ENCODE measurements at places on chromosomes 5 and 9. TPM values are rescaled to one million over a fixed set of nuclear protein-coding genes. Genes with fewer than 3 reads are reported as not detected.

GRCh38 chr5:78530342-78531096, 118.1 kb downstream of the LHFPL2 start:
- no peaks in the 10 kb centered on the region for H3K36me3 ChIP-seq
- no peaks in the 10 kb centered on the region for H3K27me3 ChIP-seq
- H3K27ac ChIP-seq: peak overlapping the region; percentile 99
- peaks cover 66% of the 10 kb centered on the region for H3K4me1 ChIP-seq
- no peak overlapping the region for H3K4me3 ChIP-seq

DNA sequence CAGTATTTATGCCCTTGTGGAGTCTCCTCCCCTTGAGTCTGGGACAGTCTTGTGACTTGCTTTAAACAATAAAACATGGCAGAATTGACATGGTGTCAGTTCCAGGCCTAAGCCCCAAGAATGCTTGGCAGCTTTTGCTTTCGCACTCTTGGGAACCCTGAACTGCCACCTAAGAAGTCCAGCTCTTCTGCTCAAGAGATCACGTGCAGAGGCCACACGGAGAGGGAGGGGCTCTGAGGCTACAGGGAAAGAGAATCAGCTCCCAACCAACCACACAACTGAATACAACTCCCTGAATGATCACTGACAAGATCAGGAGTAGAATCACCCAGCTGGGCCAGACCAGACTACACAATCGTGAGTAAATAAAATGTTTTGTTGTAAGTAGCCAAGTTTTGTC, 97.6 kb downstream of the MED27 start:
- peaks cover 17% of the 10 kb centered on the region for H3K4me1 ChIP-seq
- H3K36me3 ChIP-seq: no peaks in the 10 kb centered on the region
- no peak for DNase-seq
- no peak overlapping the region for H3K4me3 ChIP-seq

GRCh38 chr9:91905991-91906469, 44.0 kb downstream of the ROR2 start:
- peaks cover 9% of the 10 kb centered on the region for H3K27me3 ChIP-seq
- H3K4me3 ChIP-seq: peak overlapping the region; percentile 70
- no peak overlapping the region for H3K27ac ChIP-seq
- H3K36me3 ChIP-seq: no peaks in the 10 kb centered on the region
- peaks cover 3% of the 10 kb centered on the region for H3K4me1 ChIP-seq
- DNase-seq: no peak

- no peak overlapping the region for H3K4me3 ChIP-seq
- H3K27me3 ChIP-seq: no peaks in the 10 kb centered on the region
- peak overlapping the region; percentile 78 for H3K27ac ChIP-seq
- peak; percentile 73 for DNase-seq
These were observed 49.0 kb downstream of the ADAMTS2 start for GRCh38 chr5:179296150-179296821.

DNA sequence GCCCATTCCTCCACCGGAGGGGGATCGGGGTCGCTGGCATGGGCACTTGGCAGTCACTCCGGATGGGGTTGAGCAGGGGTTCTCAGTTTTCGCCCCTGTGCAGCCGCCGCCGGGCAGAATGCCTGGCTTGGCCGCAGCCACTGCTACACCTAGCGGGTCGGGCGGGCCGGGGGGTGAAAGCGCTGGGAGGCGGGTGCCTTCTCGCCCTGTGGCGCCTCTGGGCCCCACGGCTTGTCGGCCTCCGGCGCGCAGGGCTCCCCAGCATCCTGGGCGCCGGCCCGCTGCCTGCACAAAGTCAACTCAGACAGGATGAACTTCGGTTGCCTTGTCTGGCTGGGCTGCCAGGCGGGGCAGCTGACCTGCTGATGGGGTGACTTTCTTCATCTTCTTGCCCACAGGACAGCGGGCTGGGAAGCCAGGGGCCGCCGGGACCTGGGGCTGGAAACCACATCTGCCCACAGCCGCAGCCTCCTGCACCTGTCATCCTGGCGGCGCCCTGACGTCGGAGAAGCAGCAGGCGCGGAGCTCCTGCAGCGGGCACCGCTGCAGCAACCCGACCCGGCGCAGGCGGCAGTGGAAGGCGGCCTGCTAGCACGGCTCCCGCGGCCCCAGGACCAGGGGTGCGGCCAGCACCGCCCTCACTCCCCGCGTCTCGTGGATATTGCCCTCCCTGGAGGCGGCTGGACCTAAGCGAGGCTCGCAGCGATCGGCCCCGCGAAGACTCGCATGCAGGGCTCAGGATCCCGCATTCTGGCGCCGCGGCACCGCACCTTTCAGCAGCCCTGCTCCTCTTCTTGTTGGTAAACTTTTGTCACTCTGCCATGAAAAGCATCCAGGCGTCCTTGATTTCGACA, 1.3 kb upstream of the ANKRD18A start:
- no peaks in the 10 kb centered on the region for H3K4me1 ChIP-seq
- H3K4me3 ChIP-seq: no peak overlapping the region
- H3K36me3 ChIP-seq: no peaks in the 10 kb centered on the region
- peaks cover 49% of the 10 kb centered on the region for H3K27me3 ChIP-seq
- DNase-seq: peak; percentile 36
- no peak overlapping the region for H3K27ac ChIP-seq

GRCh38 chr5:123476731-123477130, 35.2 kb upstream of the CSNK1G3 start:
- no peak overlapping the region for H3K27ac ChIP-seq
- no peak for DNase-seq
- no peaks in the 10 kb centered on the region for H3K4me1 ChIP-seq
- H3K4me3 ChIP-seq: no peak overlapping the region
- no peaks in the 10 kb centered on the region for H3K36me3 ChIP-seq

- peaks cover 75% of the 10 kb centered on the region for H3K27me3 ChIP-seq
- H3K4me3 ChIP-seq: no peak overlapping the region
- H3K4me1 ChIP-seq: no peaks in the 10 kb centered on the region
These were observed 3.4 kb downstream of the PLEKHG4B start for GRCh38 chr5:95241-95980.

DNA sequence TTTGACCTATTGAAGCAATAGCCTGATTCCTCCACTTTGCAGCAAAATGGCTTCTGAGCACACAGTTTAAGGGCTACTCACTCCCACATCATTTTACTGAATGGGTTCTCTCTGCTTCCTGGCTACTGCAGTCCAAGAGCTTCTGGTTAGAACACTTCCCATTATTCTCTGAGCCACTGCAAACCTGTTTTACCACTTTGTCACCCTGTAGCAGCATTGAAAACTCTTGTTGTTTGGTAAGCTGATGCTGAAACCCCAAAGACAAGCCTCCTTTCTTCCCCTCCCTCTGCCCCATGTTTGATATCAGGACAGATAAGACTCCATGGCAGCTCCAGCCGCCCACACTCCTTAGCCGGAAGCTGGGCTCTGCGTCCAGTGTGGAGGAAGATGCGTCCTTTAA, 84.4 kb upstream of the RARS1 start:
- peaks cover 4% of the 10 kb centered on the region for H3K27me3 ChIP-seq
- H3K4me1 ChIP-seq: peaks cover 12% of the 10 kb centered on the region
- no peak overlapping the region for H3K27ac ChIP-seq
- no peak for DNase-seq
- no peaks in the 10 kb centered on the region for H3K36me3 ChIP-seq
- no peak overlapping the region for H3K4me3 ChIP-seq

DNA sequence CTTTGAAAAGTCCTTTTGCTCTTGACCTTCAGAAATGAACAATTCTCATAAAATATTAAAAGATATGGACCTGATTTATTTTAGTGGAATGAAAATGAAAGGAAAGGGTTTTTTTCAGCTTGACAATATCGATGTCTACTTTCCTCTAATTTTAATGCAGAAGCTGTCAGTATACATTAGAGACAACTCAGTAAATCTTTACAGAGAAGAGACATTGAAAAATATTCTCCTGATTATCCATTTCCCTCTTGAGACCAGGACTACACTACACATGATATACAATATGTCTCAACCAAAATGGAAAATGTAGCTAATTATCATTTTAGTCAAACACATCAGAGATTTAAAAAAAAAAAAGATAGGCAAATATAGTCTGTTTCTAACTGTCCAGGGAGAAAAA, 288.5 kb upstream of the NUDT12 start:
- peaks cover 26% of the 10 kb centered on the region for H3K4me1 ChIP-seq
- no peak for DNase-seq
- H3K27me3 ChIP-seq: no peaks in the 10 kb centered on the region
- peak overlapping the region; percentile 65 for H3K27ac ChIP-seq

DNA sequence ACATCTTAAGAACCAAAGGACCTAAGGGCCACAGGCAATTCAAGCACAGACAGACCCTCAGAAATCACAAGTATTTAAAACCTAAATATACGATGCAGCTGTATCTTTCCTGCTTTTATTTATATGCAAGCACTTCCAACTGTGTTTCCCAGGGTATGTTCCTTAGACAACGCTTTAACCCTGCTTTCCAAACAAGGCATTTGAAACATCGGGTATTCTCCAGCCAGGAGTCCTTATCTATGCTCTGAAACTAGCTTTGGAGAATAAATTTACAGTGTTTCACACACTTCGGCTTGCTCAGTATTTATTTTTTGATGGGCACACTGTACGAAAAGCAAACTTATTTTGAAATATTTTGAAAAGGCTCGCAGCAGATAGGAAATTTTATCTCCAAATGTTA, 13.5 kb downstream of the NR6A1 start:
- no peak overlapping the region for H3K27ac ChIP-seq
- no peak overlapping the region for H3K4me3 ChIP-seq
- no peaks in the 10 kb centered on the region for H3K36me3 ChIP-seq
- peaks cover 70% of the 10 kb centered on the region for H3K27me3 ChIP-seq
- peaks cover 13% of the 10 kb centered on the region for H3K4me1 ChIP-seq

GRCh38 chr5:134958755-134959154, 9.0 kb upstream of the CATSPER3 start:
- no peaks in the 10 kb centered on the region for H3K27me3 ChIP-seq
- no peak overlapping the region for H3K4me3 ChIP-seq
- H3K27ac ChIP-seq: no peak overlapping the region
- no peak for DNase-seq

GRCh38 chr9:110142868-110143481, 65.0 kb downstream of the C9orf152 start:
- DNase-seq: no peak
- peaks cover 56% of the 10 kb centered on the region for H3K4me1 ChIP-seq
- no peaks in the 10 kb centered on the region for H3K27me3 ChIP-seq
- H3K27ac ChIP-seq: peak overlapping the region; percentile 91

DNA sequence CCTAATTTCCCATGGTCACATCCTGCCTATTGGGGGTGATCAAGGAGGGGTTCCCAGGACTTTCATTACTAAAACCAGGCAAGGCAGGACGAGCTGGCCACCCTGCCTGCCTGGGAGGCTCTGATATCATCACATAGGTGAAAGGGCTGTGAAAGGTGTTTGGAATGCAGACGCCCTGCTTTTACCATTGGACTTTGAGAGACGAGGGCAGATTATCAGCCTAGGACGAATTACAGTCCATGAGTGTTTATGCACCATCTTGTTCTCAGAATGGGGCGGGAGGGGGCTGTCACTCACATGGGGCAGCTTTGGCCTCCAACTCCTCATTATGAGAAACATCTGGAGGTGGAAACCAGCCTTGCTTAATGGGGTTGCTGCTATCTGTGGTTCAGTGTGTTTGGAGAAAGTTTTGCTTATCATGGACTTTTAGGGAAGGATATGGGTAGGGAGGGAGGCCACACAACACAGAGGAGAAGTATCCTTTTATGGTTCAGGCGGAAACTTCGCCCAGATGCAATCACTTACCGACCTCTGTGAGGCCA, 69.8 kb upstream of the UBTD2 start:
- no peak overlapping the region for H3K27ac ChIP-seq
- H3K4me3 ChIP-seq: no peak overlapping the region
- H3K27me3 ChIP-seq: no peaks in the 10 kb centered on the region
- no peaks in the 10 kb centered on the region for H3K4me1 ChIP-seq

- H3K27ac ChIP-seq: peak overlapping the region; percentile 43
- no peaks in the 10 kb centered on the region for H3K27me3 ChIP-seq
- no peak overlapping the region for H3K4me3 ChIP-seq
These were observed 56.2 kb downstream of the DUSP1 start for GRCh38 chr5:172714491-172715420.

GRCh38 chr9:17315341-17315740, 180.5 kb downstream of the CNTLN start:
- H3K27me3 ChIP-seq: no peaks in the 10 kb centered on the region
- no peak for DNase-seq
- H3K36me3 ChIP-seq: no peaks in the 10 kb centered on the region
- no peak overlapping the region for H3K27ac ChIP-seq
- peaks cover 5% of the 10 kb centered on the region for H3K4me1 ChIP-seq
- no peak overlapping the region for H3K4me3 ChIP-seq

- no peaks in the 10 kb centered on the region for H3K4me1 ChIP-seq
- no peak for DNase-seq
- no peaks in the 10 kb centered on the region for H3K36me3 ChIP-seq
- H3K27ac ChIP-seq: no peak overlapping the region
- H3K4me3 ChIP-seq: no peak overlapping the region
- no peaks in the 10 kb centered on the region for H3K27me3 ChIP-seq
These were observed 389.0 kb upstream of the GRIA1 start for GRCh38 chr5:153101235-153102180.

- peak overlapping the region; percentile 61 for H3K4me3 ChIP-seq
- peak; percentile 99 for DNase-seq
- peaks cover 4% of the 10 kb centered on the region for H3K4me1 ChIP-seq
These were observed 20.3 kb downstream of the CCDC187 start for GRCh38 chr9:136283291-136284235.

- DNase-seq: no peak
- no peaks in the 10 kb centered on the region for H3K36me3 ChIP-seq
- H3K27ac ChIP-seq: no peak overlapping the region
- H3K4me3 ChIP-seq: no peak overlapping the region
- peaks cover 18% of the 10 kb centered on the region for H3K4me1 ChIP-seq
These were observed 23.0 kb upstream of the ECM2 start for GRCh38 chr9:92558612-92559374.

DNA sequence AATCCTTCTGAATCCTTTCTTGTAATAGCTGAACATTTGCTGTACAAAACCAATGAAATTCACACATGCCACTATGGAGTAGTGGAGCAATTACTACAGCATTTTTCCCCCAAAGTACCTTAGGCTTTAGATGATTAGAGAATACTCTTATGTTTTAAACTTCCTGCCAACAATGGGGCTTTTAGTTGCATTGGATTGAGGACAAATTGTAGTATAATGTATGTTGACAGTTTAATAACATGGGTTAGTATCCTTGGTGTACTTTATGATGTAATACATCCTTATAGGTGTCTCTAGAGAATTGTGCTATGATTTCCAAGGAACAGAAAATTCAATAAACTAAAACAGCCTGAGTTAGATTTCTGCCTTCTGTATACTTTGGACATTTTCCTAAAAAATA, 422.7 kb upstream of the GRAMD2B start:
- H3K4me1 ChIP-seq: peaks cover 42% of the 10 kb centered on the region
- H3K27me3 ChIP-seq: no peaks in the 10 kb centered on the region
- DNase-seq: peak; percentile 17
- no peak overlapping the region for H3K27ac ChIP-seq
- no peaks in the 10 kb centered on the region for H3K36me3 ChIP-seq
- H3K4me3 ChIP-seq: no peak overlapping the region

Gene NME5
- 5.9 TPM for total RNA-seq

Gene RELL2
- total RNA-seq: 5.1 TPM

Gene UBAP2
- 18.5 TPM for total RNA-seq

Gene GABRP
- total RNA-seq: under 0.01 TPM

Gene SHC3
- 0.36 TPM for total RNA-seq

Gene SLC36A3
- total RNA-seq: not detected

Gene DDX46
- total RNA-seq: 20.6 TPM

Gene PKD2L2
- under 0.01 TPM for total RNA-seq

Gene CCL21
- total RNA-seq: not detected

Gene GDNF
- total RNA-seq: 6.2 TPM

Gene OSMR
- total RNA-seq: 189 TPM

All from osteoblast (primary cell).